ENCODE measurements at places on chromosomes 16 and 17. TPM values are rescaled to one million over a fixed set of nuclear protein-coding genes. Genes with fewer than 3 reads are reported as not detected.

UBALD1 gene
- total RNA-seq = 15.7 TPM

TP53TG3F gene
- not detected for total RNA-seq

KRT26 gene
- not detected for total RNA-seq

JMJD6 gene
- 21.3 TPM for total RNA-seq

CTF1 gene
- total RNA-seq = 6.9 TPM

SLC47A2 gene
- total RNA-seq = not detected

TPSB2 gene
- total RNA-seq = 182 TPM

- no peaks in the 10 kb centered on the region for H3K36me3 ChIP-seq
- H3K27ac ChIP-seq = no peak overlapping the region
- peaks cover 10% of the 10 kb centered on the region for H3K4me1 ChIP-seq
- H3K4me3 ChIP-seq = no peak overlapping the region
- no peaks in the 10 kb centered on the region for H3K27me3 ChIP-seq
- DNase-seq = no peak
Observed at GRCh38 chr16:67025210-67025550, 3.8 kb upstream of the CBFB start.

- H3K27me3 ChIP-seq = no peaks in the 10 kb centered on the region
- peaks cover 20% of the 10 kb centered on the region for H3K4me1 ChIP-seq
- peaks cover 5% of the 10 kb centered on the region for H3K36me3 ChIP-seq
- DNase-seq = no peak
- no peak overlapping the region for H3K27ac ChIP-seq
Observed at GRCh38 chr17:50375858-50376538, 3.0 kb downstream of the EME1 start.

DNA sequence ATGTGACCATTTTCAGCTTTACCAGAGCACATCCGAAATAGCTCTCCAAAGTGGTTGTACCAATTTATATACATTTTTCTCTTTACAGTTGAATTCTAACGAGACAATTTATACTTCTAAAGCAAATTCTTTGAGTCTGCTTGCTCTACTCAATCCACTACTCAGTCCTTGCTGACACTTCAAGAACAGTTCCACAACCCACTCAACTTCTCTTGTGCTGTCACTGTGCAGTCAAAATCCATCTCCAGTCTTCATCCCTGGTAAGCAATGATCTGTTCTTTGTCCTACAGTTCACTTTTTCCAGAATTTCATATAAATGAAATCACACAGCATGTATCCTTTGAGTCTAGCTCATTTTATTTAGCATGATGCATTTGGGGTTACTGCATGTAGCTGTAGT lies 30.6 kb downstream of the NETO2 start:
- no peaks in the 10 kb centered on the region for H3K4me1 ChIP-seq
- H3K4me3 ChIP-seq = no peak overlapping the region
- no peak for DNase-seq
- H3K27ac ChIP-seq = no peak overlapping the region

- H3K4me3 ChIP-seq = no peak overlapping the region
- no peaks in the 10 kb centered on the region for H3K4me1 ChIP-seq
- no peak for DNase-seq
- no peaks in the 10 kb centered on the region for H3K36me3 ChIP-seq
Observed at GRCh38 chr16:89034573-89034961, 57.6 kb upstream of the CBFA2T3 start.

DNA sequence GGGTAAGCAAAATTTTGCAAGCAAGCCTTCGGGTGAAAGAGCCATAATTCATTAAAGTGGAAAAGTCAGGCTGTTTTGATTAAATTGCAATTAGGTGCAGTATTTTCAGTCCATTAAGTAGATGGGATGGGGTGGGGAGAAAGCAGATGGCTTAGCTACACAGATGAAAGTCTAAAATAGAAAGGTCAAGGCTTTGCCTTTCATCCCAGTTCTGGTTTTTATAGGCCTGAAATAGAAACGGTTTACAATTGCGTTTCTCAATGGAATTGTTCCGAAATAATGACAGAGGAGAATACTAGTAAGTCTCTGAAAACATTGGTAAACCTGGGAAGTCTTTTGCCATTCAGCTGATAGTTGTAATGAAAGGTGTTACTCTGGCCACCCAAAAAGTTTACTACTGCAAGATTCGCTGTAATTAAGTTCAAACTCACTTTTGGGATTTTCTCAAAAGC lies 1.5 kb downstream of the PPM1E start:
- DNase-seq = no peak
- no peak overlapping the region for H3K27ac ChIP-seq
- H3K36me3 ChIP-seq = no peaks in the 10 kb centered on the region
- peaks cover 20% of the 10 kb centered on the region for H3K4me1 ChIP-seq
- peak overlapping the region; percentile 58 for H3K4me3 ChIP-seq
- H3K27me3 ChIP-seq = peaks cover 77% of the 10 kb centered on the region

DNA sequence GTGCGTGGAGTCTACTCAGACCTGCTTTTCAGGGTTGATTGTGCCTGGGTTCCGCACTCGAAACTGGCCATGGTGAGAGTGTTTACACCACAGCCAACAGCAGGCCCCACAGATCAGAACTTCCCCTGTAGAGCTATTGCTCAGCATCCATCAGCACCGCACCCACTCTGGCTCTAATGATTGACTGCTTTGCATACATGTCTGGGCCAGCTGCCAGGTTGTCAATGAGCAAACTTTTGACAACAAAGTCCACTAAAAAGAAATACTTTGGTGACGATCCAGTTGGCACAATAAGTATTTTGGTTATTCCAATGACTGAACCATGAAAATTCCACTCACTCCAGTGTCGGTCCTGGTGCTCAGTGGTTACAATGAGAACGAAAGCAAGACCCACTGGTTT lies 190.7 kb downstream of the FOXL1 start:
- DNase-seq = peak; percentile 46
- H3K4me1 ChIP-seq = no peaks in the 10 kb centered on the region
- H3K27ac ChIP-seq = no peak overlapping the region
- H3K27me3 ChIP-seq = peaks cover 11% of the 10 kb centered on the region

DNA sequence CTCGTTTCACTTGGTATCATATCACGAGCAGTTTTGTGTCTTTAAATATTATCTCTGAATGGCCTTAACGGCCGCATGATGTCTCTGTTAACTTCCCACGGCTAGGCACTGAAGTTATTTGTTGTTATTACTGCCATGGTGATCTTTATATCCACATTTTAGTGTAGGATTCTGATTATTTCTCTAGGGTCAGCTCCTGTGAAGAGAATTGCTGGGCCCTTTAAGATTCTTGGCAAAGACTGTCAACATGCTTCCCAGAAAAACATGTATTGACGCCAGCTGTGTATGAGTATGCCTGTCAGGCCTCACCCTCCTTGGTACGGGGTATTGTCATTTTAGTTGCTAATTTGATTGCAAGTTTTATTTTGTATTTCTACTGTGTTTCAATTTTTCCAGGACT lies 263.5 kb downstream of the SNX29 start:
- no peak for DNase-seq
- H3K27ac ChIP-seq = no peak overlapping the region
- H3K4me3 ChIP-seq = no peak overlapping the region
- no peaks in the 10 kb centered on the region for H3K36me3 ChIP-seq
- no peaks in the 10 kb centered on the region for H3K27me3 ChIP-seq

DNA sequence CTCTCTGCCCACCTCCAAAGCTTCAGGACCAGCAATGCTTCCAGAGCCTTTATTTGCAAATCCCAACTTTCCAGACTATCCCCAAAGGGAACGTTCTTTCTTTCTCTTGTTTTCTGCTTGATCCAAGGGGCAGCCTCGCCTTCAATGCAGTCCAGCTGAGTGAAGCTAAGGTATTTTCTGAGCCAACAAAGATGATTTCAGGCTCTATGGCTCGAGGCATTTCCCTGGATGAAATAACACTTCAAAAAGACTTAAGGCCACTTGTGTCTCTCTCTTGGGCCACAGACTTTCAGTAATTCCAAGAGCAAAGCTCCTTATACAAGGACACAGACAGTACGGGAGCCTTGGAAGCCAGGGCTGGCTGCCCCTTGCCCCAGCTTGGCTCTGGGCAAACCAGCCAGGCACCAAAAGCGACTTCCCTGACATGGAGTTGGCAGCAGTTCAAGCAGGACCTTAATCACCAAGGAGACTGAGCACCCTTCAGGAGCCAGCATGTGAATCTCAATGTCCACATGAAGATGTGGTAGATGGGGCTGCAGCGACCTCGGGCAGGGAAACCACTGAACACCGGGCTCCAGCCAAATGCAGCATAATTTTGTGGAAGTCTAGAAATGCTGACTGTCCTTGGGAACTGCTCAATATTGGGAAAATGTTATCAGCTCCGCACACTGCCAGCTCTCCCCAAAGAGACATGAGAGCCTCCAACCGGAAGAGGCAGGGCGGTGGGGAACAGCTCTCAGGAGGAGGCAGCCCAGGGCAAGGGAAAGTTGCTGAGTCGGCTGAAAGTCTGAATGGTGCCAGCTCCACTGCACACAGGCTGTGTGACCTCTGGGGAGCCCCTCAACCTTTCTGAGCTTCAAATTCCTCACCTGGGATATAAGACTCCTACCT lies 39.0 kb downstream of the TK2 start:
- no peaks in the 10 kb centered on the region for H3K4me1 ChIP-seq
- DNase-seq = peak; percentile 74
- H3K36me3 ChIP-seq = peaks cover 15% of the 10 kb centered on the region

DNA sequence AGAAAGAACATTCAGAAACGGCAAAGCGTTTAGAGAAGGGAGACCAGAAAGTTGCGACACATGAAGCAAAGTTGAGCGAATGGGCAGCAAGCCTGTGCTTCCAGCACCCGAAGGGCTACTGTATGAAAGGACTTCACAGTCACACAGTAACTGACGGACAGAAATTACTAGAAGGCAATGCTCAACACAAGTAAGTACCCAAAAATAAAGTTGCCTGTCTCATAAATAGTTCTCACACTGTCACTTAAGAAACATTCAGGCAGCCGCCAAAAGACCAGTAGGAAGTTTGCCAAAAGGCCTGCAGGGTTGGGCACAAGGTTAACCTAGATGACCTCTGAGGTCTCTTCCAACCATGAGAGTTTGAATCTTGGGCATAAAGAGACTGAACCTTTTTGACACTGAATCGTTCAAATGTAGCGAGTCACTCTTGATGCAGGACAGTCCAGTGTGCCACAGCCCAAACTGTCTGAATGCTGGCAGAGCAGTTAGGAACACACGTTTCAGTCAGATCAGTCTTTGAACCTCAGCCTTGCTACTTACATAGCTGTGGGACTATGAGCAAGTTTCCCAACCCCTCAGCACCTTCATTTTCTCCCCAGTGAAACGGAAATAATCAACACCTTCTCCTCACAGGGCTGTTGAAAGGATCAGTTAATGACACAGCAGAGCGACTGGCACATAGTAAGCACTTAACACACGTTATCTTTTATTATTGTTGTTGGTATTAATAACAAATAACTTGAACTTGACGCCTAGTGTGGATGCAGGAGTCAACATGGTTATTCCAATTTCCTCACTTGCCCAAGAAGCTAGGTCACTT lies 10.4 kb downstream of the NCBP3 start:
- H3K36me3 ChIP-seq = peaks cover 12% of the 10 kb centered on the region
- no peak overlapping the region for H3K27ac ChIP-seq
- no peaks in the 10 kb centered on the region for H3K27me3 ChIP-seq
- H3K4me3 ChIP-seq = no peak overlapping the region
- no peaks in the 10 kb centered on the region for H3K4me1 ChIP-seq
- no peak for DNase-seq

DNA sequence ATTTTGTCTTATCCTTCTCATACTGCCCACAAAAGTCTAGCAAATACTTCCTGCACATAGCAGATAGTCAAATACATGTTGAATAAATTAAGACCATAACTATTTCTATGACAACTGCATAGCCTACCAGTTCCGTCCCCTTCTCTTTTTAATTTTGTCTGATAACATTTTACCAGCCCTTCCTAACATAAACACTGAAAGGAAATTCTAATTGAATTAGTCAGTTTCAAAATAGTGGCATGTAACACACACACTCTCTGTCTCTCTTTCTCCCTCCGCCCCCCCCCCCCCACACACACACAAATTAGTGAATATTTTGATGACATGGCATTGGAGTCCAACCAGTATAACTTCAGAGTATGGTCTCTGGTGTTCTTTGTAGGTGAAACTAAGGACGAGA lies 41.8 kb downstream of the TNRC6C start:
- no peak overlapping the region for H3K27ac ChIP-seq
- H3K36me3 ChIP-seq = no peaks in the 10 kb centered on the region
- DNase-seq = no peak
- no peaks in the 10 kb centered on the region for H3K4me1 ChIP-seq
- H3K4me3 ChIP-seq = no peak overlapping the region

GRCh38 chr16:51509336-51509735 lies 358.3 kb upstream of the SALL1 start:
- H3K27ac ChIP-seq = no peak overlapping the region
- H3K4me1 ChIP-seq = no peaks in the 10 kb centered on the region
- no peak overlapping the region for H3K4me3 ChIP-seq

- no peaks in the 10 kb centered on the region for H3K27me3 ChIP-seq
- no peak overlapping the region for H3K4me3 ChIP-seq
- H3K27ac ChIP-seq = no peak overlapping the region
- peaks cover 7% of the 10 kb centered on the region for H3K4me1 ChIP-seq
- DNase-seq = no peak
Observed at GRCh38 chr16:82954224-82954929, 327.6 kb downstream of the CDH13 start.

DNA sequence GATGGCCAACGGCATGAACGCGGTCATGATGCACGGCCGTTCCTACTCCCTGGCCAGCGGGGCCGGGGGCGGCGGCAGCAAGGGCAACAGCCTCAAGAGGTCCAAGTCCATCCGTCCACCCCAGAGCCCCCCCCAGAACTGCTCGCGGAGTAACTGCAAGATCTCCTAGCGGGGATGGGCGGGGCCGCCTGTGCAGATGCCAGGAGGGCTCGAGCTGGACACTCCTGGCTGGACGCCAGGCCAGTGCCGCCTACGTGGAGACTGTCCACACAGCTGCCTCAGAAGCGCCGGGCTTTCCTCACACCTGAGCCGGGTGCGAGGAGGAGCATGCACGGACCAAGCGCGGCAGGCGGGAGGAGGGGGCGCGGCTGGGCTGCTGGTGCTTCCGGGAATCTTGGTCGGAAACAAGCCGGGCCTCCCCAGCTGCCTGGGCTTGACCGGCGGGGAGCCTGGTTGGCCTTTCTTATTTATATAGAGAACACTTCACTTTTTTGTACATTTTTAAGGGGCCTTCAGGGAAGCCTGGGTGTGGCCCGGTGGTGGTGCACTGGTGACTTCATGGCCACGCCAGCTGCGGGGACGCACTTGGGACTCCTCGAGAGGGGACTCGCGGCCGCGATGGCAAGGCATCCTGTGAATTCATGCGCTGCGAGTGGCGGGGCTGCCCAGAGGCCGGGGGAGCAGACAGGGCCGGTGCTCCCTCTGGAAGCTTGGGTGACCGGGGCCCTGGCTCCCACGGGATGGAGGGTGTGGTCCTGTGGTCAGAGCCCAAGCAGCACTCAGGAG lies 3.1 kb upstream of the WFIKKN1 start:
- peak overlapping the region; percentile 13 for H3K27ac ChIP-seq
- H3K27me3 ChIP-seq = no peaks in the 10 kb centered on the region
- peaks cover 10% of the 10 kb centered on the region for H3K36me3 ChIP-seq
- H3K4me1 ChIP-seq = no peaks in the 10 kb centered on the region
- DNase-seq = peak; percentile 71

GRCh38 chr16:20899071-20899470 lies 1.1 kb downstream of the DCUN1D3 start:
- no peak for DNase-seq
- peaks cover 17% of the 10 kb centered on the region for H3K36me3 ChIP-seq
- peak overlapping the region; percentile 78 for H3K4me3 ChIP-seq
- H3K27me3 ChIP-seq = no peaks in the 10 kb centered on the region
- peaks cover 58% of the 10 kb centered on the region for H3K4me1 ChIP-seq

Data from sigmoid colon (tissue), 7 donors.